Mucosa of gallbladder (tissue), 1 donor: ENCODE measurements at places on chromosomes 12 and 14.

DNA sequence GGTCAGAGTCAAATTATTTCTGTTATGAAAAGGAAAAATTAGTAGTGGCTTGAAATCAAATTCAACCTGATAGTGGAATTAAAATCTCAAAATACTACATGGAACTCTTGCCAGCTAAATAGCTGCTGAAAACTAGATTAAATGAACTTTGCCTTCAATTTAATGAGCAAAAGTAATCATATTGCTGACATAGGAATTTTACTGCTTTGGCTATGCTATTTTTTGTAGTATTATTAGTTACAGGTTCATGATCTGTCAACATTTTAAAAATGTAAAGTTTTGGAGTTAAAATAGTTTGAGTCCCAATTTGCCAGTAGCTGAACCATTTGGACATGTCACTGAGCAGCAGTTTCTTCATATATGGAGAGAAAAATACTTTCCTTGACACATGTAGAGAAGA is 81.4 kb downstream of the RERGL start:
- DNase-seq = no peak

GRCh38 chr12:70244409-70244808 is 1.2 kb downstream of the CNOT2 start:
- DNase-seq = no peak

- DNase-seq = no peak
Measured at GRCh38 chr12:27429606-27430005, 16.9 kb upstream of the SMCO2 start.

- DNase-seq = no peak
Measured at GRCh38 chr14:64364907-64365306, 23.2 kb upstream of the MTHFD1 start.

DNA sequence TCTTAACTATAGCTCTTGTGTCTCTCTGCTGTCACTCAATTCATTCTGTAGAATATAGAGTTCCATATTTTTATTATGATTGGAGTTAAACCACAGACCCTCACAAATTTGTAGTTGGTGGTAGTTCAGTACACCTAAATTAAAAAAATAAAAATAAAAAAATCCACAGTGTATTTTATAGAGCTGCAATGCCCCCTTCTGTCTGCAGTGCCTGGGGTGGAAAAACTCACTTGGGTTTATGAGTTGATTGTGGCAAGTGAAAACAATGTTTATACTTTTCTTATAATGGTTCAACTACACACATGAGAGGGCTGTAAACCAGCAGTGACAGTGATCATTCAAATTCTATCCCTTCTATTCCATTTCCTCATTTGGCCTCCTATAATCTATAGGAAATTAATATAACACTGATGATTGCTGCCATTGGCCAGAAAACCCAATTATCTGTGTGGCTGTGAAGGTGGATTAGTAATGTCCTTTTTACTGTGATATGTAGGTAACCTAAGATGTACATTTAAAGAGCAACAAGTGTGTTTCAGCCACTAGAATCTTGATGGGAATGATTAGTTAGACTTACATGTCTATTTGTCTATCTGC is 166.9 kb upstream of the LRIG3 start:
- DNase-seq = no peak
